ENCODE measurements at places on chromosomes 7 and 10.

DNA sequence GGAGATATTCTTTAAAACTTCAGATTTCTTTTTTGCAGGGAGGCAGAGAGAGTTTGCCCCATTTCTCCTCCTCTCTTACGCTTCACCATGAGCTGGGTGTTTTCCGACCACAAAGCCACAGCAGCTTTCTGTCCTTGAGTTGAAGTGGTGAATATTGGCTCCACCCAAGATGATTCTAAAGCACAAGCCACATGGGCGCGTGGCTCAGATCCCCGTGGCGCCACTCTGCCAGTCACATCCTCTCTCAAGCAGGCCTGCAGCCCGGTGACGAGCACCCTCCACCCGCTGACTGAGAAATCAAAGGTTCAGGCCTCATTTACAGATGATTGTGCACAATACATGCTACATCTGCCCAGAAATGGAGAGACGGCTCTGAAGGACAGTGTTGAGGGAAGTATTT is 27.6 kb upstream of the RNF32 start:
- DNase-seq = no peak

DNA sequence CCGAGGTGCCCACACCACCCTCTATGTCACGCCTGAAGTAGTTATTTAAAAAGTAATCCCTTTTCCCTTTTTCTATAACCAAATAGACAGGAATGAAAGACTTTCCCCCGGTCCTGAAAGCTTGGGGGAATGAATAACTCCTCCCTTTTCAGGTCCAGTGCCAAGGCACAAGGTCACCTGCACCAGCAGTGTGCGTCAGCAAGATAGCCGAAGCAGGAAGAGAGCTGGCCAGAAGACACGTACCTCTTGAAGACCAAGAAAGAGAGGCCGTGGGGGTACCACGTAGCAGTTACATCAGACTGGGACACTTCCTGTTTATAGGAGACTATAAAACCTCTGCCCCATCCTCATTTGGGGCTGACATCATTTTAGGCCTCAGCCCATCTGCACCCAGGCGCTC is 10.7 kb upstream of the AKR1B1 start:
- DNase-seq = no peak

DNA sequence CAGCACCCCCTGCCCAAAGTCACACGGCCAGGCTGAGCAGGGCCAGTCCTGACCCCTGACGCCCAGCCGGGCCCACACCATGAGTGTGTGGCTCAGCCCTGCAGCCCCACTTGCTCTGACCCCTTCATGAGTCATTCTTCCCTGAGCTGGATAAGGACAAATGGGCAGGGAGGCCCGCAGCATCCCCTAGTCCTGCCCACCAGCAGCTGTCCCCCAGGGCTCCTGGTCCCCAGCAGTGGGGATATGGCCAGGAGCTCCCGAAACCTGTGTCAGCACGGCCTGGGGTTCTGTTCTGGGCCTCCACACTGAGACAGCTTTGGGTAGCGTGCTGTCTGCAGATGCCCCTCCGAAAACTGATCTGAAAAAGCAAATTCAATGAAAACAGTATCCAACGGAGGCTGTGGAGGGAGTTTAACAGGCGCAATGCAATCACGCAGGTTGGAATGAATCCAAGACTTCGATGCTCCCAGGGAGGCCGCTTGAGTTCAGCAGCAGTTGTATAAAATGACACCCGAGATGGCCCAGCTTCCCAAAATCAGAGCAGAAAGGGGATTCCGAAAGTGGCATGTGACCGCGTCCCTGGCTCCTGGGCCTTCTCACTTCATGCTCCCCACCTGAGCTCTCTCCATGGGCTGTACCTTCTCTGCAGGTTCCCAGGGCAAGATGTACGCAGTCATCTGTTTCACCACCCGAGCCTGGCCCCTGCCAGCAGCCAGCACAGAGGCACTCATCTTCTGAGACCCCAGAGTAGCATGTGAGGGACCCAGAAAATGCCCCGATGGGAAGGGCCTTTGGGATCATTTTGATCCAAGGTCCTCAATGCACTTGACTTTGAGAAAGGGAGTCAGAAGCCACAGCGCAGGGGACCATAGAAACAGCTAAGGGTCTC is 214.1 kb downstream of the USP6NL start:
- DNase-seq = no peak

DNA sequence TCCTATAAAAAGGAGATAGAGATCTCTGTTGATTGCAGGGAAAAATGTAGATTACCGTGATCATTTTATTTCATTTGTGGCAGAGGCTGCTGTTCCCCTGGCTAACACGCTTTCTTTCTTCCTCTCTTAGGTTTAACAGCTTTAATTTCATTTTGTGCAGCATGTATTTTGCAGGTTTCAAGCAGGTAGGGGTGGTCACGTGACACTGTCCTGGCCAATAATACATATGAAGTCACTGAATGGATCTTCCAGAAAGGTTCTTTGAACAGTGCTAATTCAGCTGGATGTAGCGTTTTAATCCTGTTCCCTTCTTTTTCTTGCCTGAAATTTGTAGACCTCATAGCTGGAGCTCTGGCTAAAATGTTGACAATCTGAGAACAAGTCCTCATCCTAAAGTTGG is 3.6 kb upstream of the EPHB6 start:
- no peak for DNase-seq

DNA sequence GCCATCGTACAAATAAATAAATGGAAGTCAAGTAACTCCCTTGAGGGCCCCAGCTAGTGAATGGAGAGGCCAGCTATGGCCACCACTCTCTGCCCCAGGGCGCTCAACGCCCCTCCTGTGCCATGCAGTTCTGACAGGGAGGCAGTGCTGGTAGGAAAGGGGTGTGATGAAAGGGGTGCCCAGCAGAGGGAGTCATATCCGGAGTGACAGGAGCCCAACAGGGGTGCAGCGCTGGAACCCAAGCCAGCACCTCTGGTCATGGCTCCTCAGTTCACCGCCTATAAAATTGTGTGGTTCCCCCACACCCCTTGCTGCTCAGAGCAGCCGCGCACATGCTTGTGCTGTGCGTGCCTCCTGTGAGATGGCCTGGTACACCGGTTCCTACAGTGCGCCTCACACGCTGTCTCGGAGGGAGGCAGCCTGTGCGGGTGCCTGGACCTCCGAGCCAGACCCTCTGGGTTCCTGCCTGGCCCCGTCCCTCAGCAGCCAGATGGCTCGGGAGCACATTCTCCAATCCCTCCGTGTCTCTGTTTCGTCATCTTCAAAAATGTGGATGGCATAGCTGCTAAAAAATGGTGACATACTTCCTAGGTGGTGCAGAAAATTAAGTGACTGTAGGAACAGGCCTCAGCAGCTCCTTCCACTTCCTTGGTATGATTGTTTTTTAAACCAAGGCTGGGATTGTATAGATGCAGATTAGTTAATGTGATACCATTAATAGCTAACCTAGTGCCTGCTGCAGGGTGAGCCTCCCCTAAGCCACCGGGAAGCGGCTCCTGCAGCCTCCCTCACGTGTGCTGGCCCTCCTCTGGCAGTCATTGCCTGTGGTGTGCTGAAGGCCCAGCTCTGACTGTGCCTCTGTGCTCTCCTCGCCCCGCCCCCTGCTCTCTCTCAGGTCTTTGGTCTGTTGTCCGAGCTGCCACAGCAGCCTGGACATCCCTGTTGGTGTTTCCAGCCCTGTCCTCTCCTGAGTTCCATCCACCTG is 125.8 kb downstream of the EGFR start:
- DNase-seq = peak; percentile 37

GRCh38 chr7:36670585-36671431 is 53.5 kb downstream of the AOAH start:
- DNase-seq = peak; percentile 75

DNA sequence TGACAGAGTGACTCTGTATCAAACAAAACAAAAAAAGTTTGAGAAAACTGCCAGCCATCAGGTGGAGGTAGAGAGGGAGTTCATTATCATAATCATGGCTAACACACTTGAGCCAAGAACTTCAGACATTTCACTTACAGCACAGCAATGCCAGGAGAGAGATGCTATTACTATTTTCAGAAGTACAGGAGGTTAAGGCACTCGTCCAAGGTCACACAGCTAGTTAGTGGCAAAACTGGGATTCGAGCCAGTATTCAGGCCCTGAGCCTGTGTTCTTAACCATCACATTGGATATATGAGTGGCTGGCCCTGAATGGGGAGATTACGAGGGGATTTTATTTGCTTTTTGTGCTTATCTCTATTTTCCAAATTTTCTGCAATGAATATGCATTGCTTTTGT is 24.8 kb upstream of the UNC5B start:
- DNase-seq = no peak

GRCh38 chr7:36100226-36100625 is 52.8 kb upstream of the EEPD1 start:
- no peak for DNase-seq

DNA sequence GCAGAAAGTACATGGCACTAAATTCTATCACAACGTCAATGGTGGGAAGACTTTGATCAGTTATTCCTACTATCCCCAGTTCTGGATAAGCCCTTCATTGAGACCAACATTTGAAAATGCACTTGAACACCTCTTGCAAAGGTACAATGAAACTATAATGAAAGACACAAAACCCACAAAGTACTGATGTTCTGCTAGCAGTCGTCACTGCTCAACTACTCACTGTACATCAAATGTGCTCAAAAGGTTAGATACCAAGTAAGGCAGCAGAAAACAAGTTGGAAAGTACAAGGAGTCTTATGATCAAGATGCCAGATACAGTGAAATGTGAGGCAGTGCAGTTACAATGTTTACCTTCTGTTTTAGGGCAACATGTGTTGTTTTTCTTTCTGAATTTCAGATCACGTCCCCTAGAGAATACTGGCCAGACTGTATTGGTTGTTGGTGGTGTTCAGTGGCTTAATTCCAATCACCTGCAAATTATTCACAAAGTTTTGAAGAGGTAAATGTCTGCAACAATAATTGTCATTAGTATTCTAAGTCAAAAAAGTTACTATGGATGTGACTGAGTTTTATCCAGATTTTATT is 62.4 kb upstream of the WNT16 start:
- DNase-seq = no peak

GRCh38 chr10:100006243-100006886 is 3.4 kb downstream of the DNMBP start:
- no peak for DNase-seq

DNA sequence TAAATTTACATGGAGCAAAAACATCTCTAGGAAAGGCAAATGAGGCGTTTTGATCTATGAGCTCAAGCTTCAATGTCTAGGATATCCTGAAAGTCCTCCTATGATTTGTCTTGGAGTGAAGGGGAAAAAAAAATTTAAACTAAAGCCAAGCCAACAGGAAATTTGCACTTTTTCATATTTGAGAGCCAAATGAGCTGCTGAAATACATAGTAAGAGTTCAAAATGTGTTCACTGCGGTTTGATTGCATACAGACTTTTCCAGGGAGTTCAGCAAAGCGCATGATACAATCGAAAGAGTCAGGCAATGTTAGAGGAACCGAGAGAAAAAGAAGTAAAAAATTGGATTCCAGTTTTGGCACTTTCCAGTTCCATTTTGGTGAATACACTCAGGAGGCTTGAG is 633.4 kb upstream of the MGMT start:
- no peak for DNase-seq

- no peak for DNase-seq
Measured at GRCh38 chr7:7970237-7970530, 1.6 kb downstream of the GLCCI1 start.

DNA sequence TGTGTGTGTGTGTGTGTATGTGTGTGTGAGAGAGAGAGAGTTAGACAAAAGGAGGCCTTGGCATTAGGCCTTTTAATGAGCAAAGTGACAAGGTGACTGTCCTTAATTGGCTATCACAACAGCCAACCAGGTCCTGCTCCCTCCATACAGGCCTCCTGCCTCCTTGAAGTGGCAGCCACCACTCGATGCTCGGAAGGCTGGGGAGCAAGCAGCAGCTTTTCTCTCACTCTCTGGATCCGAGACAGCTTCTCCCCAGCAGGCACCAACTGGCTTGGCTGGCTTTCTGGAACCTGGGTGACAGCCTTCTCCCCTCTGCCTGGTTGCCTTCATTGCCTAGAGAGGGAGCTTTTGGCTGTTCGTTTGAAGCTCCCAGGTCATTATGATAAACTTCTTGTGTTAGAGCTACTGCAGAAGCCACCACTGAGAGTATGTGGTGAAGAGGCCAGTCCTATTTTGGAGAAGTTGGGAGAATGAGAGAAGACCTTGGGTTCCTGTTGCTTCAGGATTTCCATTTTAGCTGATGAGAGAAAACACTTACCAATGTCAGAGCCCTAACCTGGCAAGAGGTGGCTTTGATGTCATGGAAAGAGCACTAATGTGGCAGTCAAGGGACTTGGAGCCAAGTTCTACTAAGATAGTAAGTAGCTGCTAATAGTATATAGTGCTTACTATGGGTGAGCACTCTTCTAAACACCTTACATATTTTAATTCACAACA is 37.6 kb downstream of the RPS24 start:
- DNase-seq = no peak

- DNase-seq = no peak
Measured at GRCh38 chr7:80967917-80968297, 49.1 kb upstream of the SEMA3C start.

- DNase-seq = no peak
Measured at GRCh38 chr7:45888993-45889366, 692 bp downstream of the IGFBP1 start.

GRCh38 chr7:103803631-103804030 is 185.8 kb downstream of the RELN start:
- no peak for DNase-seq

DNA sequence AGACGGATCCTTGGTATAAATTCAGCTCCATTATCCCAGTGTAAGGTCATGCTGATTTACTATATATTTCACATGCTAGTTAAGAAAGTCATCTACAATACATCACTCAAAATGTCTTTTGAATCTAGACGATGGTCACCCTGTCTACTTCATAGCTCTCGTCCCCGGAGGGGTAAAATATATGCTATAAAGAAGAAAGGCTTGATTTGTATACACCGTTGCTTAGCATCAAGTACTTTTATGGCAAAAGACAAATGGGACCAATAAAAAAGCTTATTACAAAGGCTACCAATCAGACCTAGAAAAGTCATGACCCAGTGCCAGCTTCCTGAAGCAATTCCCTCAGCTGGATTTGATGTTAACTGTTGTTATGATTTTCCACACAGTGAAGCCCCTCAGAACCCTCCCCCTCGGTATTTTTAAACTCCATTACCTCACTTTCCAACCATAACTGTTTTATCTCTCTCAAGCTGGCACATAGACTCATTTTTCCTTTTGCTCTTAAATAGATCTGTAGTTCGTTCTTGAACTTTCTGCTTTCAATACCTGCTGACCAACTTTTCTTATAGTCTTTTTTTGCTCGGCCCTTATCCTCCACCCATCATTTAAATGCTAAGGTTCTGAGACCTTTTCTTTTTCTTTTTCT is 104.9 kb downstream of the DOCK4 start:
- no peak for DNase-seq

DNA sequence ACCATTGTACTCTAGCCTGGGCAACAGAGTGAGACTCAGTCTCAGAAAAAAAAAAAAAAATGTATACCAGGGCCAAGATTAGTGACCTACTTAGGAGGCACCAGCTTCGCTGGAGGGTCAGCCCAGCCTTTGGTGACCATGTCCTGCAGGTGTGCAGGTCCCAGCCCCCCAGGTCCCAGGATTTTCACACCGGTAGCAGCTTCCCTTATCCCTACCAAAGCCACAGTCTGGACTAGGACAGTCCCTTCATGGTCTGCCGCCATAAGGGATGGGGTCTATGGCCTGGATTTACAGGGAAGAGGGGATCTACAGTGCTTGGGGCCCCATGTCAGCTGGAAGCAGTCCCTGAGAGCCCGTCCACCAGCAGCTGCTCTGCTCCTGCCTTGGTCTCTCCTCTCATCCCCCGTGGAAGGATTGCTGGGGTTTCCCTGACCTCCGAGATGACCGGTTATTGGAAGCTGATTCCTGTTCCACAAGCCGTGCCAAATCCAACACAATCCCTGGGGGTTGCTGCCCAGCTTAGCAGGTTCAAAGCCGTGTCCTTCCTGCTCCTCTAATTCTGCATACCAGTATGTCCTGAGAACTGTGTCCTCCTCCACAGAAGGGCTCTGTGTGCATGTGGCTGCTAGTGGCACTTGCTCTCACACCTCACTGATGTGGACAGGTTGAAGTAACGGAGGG is 11.0 kb upstream of the NDUFB2 start:
- no peak for DNase-seq

All from iPS DF 6.9 (cell line).